ENCODE measurements at places on chromosomes 1 and 21.

DNA sequence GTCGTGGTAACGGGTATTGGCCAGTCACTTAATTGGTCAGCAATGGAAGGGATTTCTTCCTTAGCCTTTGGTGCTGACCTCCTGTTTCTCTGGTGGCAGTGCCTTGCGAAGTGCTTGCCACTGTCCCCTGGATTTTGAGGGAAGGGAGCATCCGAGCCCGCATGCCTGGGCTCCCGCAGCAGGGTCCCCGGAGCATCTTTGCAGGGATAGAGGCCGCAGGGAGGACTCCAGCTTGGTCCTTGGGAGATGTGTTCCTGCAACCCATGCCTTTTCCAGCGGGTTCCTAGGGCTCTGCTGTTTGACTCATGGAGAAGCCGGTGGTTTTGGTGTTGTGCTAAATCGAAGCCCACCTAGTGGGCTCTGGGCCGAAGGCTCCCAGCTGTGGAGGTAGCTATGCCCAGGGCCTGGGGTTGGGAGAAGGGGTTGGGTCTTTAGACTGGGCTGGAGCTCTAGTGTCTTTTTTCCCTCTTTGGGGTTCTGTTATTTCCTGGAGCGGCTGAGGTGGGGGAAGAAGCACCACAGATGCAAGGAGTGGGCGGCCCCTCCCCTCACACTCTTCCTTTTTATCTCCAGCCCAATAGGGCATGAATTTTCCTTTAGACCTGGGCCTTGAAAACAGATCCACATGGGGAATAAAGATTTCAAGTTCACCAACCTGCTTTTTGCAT lies 39.0 kb downstream of the PIK3CD start:
- no peak for DNase-seq

- DNase-seq, result no peak
Measured at GRCh38 chr1:5611851-5612250, 380.4 kb downstream of the NPHP4 start.

DNA sequence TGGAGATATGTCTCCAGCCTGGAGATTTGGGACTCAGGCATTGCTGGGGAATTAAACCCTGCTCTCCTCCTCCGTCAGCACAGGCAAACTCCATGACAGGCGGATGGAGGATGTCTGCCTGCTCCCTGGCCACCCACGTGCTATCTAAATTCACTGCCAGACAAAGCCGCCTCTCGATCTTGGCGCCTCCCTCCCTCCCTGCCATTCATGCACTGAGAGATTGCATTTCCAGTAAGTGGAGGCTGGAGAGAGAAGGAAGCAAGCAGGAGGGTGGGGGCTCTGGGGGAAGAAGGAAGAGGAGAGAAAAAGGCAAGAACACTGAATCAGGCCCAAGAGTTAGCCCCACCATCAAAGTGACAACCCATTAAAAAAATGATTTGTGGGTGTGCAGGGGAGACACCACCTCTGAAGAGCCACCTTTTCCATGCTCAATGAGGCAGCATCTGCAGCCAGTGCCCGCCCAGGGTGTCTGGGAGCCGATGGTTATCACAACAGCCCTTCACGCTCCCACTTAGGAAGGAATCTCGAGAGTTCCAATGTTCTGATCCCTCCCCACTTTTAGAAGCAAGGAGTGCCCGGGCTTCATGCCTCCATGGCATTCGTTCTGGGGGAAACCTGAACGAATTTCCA lies 183.0 kb downstream of the HIVEP3 start:
- no peak for DNase-seq

DNA sequence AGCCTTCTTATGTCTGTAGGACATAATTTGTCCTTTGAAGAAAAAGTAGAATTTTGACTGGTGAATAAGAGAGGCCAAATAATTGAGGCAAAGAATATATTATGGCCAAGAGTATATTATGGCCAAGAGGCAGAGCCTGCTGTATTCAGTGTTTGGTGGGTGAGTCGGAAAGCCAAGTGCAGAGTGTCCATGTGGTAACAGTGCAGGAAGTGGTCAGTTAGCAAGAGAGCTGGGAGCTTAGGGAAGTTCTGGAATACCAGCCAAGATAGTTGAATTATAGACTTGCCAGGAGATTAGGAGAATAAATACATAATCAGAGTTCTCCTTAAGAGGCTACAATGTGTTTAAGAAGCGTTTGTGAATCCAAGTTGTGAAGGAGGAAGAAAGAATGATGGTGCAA lies 131.5 kb upstream of the LMO4 start:
- DNase-seq, result no peak

DNA sequence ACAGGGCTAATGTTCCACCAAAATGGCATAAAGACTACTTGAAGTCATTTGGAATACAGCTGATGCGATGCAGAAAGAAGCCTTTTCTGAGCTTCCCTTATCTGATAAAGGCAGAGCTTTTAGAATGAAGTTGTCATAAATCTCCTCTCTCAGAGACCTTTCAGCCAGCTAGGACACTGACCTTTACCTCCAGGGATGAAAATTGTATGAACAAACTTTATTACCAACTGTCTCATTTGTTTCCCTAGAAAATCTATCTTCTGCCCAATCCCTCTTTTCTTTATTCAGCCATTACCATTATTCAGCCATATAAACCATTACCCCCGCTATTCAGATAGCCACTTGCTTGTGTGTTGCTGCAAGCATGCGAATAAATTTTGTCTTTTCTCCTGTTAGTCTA lies 29.7 kb upstream of the RNF2 start:
- no peak for DNase-seq

GRCh38 chr1:15148941-15149340 lies 4.6 kb upstream of the TMEM51 start:
- no peak for DNase-seq

DNA sequence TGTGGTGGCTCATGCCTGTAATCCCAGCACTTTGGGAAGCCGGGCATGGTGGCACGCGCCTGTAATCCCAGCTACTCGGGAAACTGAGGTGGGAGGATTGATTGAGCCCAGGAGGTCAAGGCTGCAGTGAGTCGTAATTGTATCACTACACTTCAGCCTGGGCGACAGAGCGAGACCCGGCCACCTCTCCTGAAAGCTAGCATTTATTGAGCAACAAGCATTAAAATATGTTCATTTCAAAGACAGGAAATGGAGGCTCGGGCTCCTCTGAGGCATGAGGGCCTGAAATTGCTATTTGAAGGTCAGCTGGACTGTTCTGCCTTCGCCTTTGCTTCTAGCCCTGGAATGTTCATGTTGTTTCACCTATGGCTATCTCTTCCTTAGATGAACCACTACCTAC lies 34.5 kb downstream of the SPATA21 start:
- no peak for DNase-seq

DNA sequence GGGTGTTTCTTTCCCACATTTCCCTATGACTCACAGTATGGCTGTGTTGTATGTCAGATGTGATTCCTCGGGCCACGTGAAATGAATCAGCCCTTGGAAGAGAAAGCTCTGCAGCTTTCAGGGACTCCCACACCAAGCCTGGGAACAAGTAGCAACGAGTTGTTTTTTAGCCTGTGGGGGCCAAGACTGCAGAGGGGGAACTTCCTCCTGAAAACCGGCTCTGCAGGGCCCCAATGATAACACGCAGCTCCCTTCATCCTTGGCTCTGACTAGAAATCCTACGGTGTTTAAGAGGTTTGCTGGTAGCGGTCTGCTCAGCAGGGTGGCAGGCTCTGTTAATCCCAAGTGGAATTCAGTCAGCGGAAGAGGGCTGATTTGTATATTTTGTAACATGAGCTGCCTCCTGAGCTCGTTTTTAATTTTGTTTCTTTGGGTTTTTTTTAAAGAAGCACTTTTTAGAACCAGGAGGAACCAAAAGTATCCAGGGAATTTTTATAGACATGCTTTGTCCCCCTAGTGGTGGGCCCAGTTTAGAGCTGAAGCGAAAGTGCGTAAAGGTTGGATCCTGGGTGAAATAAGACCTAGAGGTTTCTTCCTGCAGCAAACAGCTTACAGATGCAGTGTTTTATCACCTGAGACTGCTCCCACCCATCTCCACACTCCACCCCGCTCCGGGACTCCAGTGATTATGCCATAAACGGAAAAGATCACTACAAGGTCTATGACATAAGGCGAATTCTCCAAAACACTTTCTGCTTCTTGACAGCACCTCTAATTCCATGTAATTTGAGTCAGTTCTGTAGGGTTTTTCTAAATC lies 48.8 kb downstream of the LAMC2 start:
- peak; percentile 85 for DNase-seq

DNA sequence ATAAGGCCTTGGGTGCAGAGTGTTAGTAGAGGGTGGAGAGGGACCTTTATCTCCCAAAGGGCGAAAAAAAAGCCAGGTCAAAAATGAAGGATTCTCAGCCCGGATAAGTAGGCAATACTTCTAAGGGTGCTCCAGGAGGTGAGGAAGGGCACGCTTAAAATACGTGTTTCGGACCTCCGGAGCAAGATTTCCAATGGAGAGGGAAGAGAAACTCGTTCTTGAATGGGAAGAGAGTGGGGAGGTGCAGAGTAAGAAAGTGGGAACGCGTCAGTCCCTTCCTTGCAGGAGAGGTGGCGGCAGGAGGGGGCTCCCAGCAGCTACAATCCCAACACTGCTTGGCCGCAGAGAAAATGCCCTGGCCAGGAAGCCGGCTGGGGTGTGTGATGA lies 581 bp downstream of the EFCAB14 start:
- DNase-seq, result no peak

DNA sequence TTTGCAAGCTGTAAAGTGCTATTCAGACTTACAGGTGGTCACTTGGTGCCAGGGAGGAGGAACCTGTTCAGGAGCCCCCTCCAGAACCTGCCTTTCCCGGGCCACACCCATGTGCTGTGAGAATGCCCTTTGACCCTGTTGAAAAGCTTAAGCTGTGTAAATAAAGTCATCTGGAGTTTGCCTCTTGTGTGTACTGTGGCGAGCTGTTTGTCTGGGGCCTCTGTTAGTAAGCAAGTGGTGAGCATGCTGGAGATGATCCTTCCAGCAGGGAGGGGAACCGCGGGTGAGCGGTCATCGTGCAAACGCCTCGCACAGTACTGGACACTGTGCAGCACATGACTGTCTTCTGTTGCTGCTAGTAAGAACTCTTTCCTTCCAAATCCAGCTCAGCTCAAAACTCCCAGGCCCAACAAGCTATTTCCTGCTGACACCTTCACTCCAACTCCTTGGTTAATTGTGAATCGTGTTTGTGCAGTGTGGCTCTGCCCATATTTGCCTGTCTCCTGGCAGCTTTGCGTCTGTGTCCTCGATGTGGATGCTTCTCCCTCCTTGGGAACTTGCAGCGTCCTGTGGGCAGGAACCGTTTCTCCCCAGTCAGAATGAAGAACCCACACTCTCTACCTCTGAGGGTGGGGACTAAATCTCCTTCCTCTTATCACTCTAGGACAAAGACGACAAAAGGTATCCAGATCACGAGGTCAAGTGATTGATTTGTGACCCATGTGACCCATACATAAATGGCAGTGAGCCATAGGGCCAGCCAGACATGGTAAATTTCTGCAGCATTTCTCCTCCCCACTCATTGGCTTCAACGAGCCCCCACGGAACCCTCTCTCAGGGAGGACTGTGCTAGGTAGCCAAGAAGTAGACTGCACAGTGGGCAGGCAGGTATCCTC lies 13.9 kb upstream of the BTG2 start:
- DNase-seq, result peak; percentile 99

DNA sequence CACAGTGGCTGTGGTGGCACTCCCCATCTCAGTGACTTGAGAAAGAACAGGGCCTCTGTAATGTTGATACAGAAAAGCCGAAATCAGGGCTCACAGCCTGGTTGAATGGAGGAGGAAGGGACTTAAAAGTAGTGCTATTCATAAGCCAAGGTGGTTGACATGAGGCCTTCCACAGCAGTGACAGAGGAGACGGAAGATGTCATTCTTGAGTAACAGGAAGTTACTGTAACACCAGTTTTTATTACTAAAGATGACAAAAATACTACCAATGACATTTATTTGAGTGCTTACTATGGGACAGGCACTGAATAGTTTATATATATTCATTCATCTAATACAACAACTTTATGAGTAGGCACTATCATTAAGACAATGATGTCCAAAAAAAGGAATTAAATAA lies 52.8 kb upstream of the GNG12 start:
- DNase-seq, result no peak

DNA sequence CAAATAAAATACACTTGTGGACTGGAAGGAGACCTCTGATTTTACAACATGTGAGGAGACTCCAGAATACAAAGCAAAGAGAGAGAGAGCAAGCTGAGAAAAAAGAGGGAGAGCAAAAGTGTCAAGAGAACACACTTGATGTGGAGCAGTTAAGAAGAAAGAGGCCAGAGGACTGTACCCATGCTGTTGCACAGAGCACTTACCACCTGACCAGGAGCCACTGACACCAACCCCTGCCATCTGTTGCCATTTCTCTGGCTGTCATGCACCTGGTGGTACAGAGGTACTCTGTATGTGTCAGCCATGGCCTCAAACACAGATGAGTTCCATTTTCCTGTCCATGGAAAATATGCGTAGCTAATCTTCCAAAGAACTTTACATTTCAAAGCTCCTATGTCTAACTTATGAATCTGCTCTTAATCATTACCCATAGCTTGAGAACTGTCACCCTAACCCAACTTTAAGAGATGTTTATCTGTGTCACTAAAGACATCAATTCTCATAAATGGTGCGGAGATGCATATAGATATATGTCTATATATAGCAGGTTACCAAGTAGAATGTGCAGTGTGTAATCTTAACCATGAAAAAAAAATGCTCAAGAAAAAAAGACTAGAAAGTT lies 32.8 kb upstream of the ABCD3 start:
- DNase-seq, result peak; percentile 90

DNA sequence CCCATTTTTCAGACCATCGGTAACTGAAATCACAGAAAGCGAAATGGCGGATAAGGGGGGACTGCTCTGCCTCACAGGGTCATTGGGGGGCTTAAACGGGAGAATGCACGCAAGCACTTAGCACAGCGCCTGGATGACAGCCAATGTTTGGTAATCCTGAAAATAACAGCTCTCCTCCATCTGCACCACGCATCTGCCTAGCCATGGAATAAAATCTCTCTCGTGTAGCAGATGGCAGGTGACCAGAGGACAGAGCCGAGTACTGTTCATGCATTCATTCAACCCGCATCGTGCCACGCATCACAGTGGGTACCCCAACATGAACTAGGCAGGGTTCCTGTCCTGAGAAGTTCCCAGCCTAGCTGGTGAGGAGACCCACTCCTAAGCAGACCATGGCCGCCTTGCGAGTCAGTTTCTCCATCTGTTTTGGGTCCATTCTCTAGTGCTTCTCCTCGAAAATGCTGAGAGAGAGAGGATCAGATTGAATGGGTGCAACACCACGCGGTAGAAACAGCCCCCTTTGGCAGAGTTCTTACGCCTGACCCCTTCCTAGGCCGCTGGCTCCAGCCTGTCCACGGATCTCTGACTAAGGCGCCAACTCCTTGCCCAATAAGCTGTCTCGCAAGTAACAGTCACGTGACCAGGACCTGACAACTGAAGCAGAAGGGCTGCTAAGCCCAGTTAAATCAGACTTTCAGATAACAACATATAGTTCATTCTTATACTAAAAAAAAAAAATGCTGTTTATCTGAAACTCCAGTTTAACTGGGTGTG lies 7.3 kb downstream of the SLC1A7 start:
- DNase-seq, result no peak

- DNase-seq, result no peak
Measured at GRCh38 chr1:30882678-30883388, 25.7 kb downstream of the SDC3 start.

- DNase-seq, result no peak
Measured at GRCh38 chr1:235015291-235015985, 113.2 kb downstream of the TOMM20 start.
